Urothelium cell line (cell line): ENCODE measurements at places on chromosomes 5 and 9.

GRCh38 chr5:128258372-128258771 lies 174.8 kb downstream of the SLC12A2 start:
- DNase-seq = no peak

DNA sequence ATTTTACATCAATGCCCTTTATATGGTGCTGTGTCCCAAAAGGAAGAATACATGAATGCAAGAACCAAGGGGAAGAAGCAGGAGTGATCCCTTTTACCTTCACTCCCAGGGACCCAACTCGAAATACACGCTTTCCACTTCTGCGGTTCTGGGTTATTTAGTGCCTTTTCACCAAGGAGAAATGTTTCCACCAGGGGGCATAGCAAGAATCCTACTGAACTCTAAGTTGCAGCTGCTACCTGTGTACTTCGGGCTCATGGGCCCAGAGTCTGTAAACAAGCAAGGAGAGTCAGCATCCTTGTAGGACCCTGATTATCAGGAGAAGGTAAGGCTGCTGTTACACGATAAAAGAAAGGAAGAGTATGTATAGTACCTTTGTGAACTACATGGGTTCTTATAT lies 45.7 kb downstream of the DPYSL3 start:
- DNase-seq = no peak

DNA sequence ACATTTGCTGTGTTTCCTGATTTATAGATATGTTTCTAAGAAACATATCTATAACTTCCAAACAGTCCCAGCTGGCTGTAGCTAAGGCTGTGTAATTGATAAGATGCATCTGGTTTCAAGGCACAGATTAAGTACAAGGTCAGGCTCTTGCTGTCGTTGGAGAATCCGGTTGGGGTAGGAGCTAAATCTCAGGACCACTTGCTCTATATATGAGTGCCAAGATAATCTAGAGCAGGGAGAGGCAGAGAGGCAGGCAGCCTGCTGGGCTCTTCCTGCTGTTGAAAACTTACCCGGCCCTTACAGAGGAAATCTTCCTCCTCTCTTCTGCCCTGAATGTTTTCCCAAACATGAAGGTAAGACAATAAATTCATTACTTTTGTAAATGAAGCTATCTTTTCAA lies at the start of gene C7:
Gene C7, plus strand, starts transcription at position 234 of the 400 bp plus-strand sequence. Its CDS starts 114 bp downstream, at position 348.
- no peak for DNase-seq

GRCh38 chr9:129287619-129288305 lies 109.7 kb upstream of the IER5L start:
- DNase-seq = no peak

DNA sequence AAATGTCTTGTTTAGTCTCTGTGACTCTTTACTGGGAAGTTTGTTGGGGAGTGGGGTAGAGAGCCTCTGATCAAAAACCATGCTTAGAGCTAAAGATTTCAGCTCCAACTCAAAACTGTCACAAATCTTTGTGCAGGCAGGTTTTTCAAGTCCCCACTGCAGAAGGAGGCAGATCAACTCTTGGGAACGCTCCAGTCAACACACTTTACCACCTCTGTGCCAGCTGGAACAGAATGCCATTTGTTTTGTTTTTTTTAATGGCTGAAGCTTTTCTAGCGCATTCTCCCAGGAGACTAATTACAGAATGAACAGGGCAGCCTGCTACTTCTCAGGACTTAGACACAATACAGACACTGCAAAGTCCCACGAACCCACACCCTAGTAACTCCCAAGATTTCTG lies 17.9 kb upstream of the LHX6 start:
- no peak for DNase-seq
